Stimulated activated CD8-positive, alpha-beta memory T cell treated with anti-CD3 and anti-CD28 coated beads, Interleukin-15, amount 100 ng/mL, for 48 hours (primary cell): ENCODE measurements at places on chromosomes 5 and 9.

GRCh38 chr9:38673399-38674193 is 46.3 kb downstream of the FAM240B start:
- DNase-seq: no peak

DNA sequence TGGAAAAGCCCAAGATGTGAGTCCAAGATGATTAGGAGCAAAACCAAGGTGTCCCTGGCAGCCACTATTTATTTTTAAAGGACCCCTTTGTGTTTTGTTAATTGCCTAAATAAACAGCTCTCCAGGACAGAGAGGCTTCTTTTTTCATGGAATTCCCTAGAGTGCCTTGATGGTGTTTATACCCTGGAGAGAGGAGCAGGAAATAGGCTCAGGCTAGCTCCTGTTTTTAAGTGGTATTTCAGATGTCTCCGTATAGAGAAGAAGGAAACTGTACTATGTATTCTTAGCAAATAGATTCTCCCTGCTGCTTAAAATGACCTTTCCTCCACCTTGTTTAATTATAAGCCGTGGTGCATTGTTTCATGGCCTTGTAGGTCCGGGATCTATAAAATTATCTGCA is 292.4 kb downstream of the CD180 start:
- no peak for DNase-seq

- DNase-seq: no peak
Observed at GRCh38 chr5:137214446-137215189, 284.5 kb downstream of the SPOCK1 start.

- no peak for DNase-seq
Observed at GRCh38 chr9:111984086-111984802, 87.6 kb downstream of the UGCG start.

DNA sequence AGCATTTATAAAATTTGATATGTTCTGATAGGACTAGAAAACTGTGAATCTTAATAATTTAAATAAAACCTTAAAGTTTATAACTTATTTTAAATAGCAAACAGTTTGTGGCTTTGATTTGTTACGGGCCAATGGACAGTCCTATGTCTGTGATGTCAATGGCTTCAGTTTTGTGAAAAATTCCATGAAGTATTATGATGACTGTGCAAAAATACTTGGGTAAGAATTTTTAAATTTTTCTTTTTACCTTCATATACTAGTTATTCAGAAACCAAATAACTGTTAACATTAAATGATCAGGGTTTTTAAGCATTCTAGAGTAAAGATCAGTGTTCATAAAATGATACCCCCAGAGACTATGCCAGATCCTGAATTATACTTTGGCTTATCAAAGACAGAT is 31.1 kb downstream of the PPIP5K2 start:
- no peak for DNase-seq

DNA sequence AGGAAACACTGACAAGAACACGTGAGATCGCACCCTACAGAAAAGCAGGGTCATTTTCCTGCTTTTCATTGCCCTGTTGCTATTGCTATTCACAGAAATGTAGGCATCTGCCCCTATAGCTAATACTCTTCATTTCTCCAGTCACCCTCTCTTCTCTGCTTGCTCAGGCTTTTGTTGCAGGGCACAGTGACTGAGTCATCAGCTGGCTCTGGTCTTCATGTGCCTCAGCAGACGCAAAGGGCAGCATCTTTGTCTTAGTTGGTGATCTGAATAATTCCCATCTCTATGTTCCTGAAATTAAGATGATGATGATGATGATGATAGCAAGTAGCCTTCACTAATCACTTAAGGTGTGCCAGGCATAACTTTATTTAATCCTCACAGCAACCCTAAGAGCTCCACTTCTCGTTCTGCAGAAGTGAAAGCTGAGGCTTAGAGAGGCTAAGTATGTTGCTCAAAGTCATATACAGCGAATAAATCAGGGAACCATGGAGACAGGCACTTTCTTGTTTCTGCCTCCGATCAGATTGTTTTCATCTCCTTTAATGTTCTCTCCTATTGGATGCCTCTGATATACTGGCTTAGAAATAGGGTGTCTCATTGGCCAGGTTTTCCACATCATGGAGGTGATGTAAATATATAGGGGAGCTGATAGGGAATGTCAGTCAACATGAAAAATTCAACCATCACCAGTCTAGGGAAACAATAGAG is 133.0 kb upstream of the STK32A start:
- no peak for DNase-seq

DNA sequence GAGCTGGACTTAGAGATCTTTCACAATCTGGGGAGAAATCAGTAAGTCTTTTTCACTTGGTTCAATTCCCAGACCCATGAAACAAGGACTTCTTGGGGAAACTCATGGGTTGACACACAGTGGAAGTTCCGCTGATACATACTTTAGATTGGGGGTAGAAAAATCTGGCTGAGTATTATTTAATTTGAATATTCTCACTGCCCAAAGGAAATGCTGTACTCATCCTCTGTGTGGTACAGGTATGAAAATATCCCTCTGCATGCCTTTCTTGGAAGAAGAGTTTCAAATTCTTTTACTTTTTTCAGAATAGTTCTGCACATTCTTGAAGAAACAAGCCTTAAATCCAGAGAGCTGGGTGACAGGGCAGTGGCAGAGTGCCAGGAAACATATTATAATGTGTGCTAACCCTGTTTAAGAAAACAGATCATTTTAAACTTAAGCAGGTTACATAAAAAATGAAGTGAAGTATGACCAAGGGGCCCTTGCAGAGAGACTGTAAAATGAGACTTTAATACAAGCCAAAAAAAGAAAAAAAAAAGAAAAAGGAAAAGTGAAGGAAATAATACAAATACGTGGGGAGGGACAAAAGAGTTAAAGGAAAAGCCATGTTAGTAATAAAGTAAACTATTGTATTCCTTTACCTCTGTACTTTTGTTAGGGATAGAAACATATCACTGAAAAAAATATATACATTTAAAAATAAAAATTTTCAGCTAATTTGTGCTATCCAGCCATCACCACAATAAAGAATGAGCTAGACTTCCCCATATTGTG is 173.4 kb upstream of the NR3C1 start:
- no peak for DNase-seq

- no peak for DNase-seq
Observed at GRCh38 chr5:140118302-140118936, 4.5 kb downstream of the PURA start.

GRCh38 chr9:121862371-121863332 is 211.2 kb downstream of the DAB2IP start:
- DNase-seq: no peak

DNA sequence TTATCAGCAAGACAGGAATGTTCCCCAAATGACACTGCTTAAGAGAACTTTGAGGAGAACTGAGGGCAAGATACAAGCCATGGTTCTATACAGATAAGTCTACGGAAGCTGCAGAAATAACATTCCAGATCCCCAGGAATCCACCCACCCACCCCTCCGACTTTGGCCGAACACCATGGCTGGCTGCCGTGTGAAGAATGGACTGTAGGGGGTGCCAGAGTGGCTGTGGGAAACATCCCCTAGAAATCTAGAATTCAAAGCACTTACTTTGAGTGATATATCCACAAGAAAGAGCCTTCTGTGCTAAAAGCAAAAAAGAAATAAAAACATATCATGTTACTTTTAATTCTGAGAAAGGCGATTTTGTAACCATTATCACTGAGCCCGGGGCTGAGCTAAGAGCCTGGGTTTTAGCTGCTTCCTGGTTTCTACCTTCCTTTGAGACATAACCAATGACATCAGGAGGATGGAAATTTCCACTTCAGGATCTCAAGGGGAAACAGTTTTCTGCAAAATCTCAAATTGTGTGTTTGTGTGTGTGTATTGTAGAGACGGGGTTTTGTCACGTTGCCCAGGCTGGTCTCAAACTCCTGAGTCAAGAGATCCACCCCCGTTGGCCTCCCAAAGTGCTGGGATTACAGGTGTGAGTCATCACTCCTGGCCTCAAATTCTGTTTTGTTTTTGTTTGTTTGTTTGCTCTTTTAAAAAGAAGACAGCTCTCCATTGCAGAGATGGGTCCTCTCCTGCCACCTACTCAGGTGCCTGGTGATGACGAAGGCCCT is 36.4 kb downstream of the GGTA1 start:
- DNase-seq: no peak

DNA sequence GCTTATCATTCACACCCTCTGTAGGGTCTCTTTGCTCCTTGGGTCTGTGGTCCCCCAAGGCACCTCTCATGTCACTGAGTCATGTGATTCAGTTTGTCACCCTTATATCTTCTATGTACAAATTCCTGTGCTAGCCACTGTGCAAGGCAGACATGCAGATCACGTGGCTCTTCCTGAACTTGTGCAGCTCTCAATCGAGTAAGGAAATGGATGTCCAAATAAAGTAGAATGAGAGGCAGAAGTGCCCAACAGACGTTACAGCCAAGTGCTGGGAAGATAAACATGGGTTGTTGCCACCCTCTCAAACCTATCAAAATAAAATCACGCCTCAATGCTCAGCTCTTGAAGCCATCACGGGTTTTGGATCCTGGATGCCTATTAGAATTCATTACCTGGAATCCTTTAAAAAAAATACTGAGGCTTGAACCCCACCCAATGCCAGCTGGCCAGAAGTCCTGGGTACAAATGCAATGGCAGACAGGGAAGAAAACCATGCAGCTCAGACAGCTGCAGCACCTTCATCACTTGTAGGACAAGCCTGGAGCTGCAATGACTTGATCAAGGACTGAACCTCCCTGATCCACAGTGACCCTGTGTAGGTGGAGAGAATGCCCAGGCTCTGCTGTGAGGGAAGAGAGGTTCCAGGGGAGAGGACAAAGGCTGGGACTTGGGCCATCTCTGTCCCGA is 228.7 kb upstream of the DAP start:
- DNase-seq: no peak

- no peak for DNase-seq
Observed at GRCh38 chr5:144024545-144024944, 145.9 kb downstream of the YIPF5 start.

DNA sequence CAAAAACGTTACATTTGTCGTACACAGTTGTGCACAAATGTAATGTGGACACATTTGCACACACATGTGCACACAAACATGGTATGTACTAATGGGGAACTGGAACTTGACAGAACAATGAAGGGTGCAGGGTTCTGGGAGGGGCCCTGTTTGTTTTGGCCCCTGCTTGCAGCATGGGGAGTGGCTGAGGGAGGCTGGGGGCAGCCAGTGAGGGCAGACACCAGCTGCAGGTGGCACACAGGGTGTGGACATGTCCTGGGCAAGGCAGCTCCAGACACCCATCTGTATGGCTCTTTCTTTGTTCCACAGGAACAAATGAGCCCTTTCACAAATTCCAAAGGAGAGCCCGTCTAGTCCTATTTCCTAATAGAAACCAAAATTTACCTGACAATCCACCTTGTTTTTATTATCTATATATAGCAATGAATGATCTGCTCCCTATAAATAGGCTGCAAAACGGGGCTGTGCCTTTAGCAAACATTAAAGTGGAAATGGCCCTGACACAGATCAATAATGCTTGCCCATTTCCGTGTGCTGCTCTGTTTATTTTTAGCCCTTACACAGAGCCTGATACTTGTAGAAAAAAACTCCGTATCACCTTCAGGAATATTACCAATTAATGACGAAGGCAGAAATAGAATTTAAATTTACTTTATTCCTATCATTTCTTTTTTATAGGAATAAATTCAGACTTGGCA is 26.4 kb downstream of the MARCHF3 start:
- no peak for DNase-seq

DNA sequence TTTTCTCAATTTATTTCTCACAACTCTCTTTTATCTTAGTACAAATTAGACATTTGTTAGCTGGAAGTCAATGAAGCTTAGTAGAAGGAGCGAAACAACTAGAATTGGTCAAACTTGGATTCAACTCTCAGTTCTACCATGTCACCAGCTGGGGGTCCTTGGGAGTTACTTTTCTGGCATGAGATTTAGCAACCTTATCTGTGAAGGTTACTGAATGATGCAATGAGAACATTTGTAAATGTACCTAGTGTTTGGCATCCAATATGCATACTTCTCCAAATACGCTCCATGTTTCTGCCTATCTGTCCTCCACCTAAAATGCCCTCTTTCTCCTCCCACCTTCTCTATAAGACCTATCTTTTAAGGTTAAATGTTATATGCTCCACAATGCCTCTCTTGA is 6.3 kb downstream of the HNRNPA0 start:
- no peak for DNase-seq

DNA sequence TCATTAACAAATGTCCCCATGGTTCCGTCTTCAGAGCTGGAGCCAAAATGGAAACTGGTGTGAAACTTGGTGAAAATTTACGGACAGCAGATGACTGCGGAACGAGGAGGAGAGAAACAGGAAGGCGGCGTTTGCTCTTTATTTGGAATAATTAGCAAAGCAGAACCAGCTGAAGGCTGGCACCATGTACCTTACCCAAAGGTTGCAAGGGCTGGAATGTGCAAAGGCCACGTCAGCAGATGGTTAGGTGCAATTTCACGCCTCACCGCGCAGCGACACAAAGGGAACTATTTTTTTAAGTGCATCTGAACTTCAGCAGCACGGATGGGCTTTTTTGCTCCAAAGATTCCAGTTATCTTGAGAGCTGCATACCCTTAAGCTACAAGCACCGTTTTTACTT is 127.4 kb downstream of the COL23A1 start:
- no peak for DNase-seq

DNA sequence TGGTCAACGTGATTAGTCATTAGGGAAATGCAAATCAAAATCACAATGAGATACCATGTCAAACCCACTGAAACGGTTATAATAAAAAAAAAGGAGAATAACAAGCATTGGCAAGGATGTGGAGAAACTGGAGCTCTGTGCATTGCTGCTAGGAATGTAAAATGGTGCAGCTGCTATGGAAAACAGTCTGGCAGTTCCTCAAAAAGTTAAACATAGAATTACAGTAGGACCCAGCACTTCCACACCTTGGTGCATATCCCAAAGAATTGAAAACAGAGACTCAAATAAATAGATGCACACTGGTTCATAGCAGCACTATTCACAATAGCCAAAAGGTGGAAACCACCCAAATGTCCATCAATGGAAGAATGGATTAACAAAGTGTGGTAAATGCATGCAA is 201.5 kb upstream of the TUT7 start:
- DNase-seq: no peak

GRCh38 chr9:136983656-136984314 is 992 bp downstream of the LCNL1 start:
- no peak for DNase-seq

- no peak for DNase-seq
Observed at GRCh38 chr5:34521628-34522290, 134.4 kb upstream of the RAI14 start.

DNA sequence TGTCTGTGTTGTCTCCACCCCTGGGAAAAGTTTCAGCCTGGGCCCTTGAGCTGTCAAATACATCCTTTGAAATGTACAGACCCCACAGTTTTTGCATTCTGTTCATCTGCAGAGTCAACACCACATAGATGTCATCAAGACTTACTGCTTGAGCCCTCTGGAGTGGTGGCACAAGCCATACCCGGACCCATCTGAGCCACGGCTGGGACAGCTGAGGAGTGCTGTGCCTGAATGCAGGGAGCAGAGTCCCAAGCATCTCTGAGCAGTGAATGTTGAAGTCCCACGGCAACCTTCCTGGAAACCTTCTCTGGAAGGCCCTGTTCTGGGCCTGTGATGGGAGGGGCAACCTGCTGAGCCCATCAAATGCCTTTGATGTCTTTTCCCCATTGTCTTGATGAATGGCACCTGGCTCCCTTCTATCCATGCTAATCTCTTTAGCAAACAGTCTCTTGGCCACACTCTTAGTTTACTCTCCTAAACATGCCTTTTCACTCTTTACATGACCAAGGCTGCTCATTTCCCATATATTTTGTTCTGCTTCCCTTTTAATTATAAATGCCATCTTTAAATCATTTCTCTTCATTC is 92.5 kb downstream of the ATPSCKMT start:
- no peak for DNase-seq
